ENCODE measurements at places on chromosomes 7 and 10. TPM values are rescaled to one million over a fixed set of nuclear protein-coding genes. Genes with fewer than 3 reads are reported as not detected.

Gene GIMAP2
- 8.1 TPM for total RNA-seq

Gene DOCK4
- total RNA-seq = 12.7 TPM

Gene RNF133
- 1.1 TPM for total RNA-seq

Gene PON2
- total RNA-seq = 129 TPM

Gene TMUB1
- total RNA-seq = 54.2 TPM

- DNase-seq = no peak
Measured at GRCh38 chr10:62121187-62121530, 147.5 kb downstream of the RTKN2 start.

GRCh38 chr10:97267671-97268070 lies 24.8 kb downstream of the ARHGAP19 start:
- DNase-seq = no peak

DNA sequence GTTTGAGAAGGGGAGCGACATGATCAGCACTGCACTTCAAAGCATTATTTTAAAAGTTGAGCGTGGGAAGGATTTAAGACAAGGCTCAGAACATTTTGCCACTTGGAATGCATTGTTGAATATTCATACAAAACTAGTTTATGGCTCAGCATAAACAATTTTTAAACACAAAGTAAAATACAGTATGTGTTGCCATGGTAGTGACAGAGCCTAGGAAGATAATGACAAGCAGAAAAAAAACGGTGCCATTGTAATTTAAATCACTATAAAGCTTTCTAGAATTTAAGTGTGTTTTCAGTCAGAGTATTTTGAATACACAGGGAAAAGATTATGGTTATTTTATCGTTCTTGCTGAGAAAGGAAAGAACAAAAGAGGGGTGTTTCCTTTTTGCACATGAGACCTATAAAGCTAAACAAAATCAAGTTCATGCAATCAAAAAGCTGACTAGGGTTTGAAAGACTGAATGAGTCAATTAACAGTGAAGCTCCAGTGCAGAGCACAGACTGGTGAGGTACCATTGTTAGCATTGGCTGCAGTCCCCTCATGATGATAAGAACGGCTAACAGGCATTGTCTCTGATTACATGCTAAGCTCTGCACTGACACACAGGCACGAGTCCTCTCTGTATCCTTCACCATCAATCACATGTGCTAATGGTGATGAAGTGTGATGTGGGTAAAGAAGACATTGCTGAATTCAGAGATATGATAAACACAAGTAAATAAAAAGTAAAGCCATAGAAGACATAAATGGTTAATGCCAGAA lies 181.9 kb upstream of the VSTM2A start:
- no peak for DNase-seq

GRCh38 chr7:129514683-129515082 lies 12.4 kb downstream of the SMKR1 start:
- DNase-seq = no peak

DNA sequence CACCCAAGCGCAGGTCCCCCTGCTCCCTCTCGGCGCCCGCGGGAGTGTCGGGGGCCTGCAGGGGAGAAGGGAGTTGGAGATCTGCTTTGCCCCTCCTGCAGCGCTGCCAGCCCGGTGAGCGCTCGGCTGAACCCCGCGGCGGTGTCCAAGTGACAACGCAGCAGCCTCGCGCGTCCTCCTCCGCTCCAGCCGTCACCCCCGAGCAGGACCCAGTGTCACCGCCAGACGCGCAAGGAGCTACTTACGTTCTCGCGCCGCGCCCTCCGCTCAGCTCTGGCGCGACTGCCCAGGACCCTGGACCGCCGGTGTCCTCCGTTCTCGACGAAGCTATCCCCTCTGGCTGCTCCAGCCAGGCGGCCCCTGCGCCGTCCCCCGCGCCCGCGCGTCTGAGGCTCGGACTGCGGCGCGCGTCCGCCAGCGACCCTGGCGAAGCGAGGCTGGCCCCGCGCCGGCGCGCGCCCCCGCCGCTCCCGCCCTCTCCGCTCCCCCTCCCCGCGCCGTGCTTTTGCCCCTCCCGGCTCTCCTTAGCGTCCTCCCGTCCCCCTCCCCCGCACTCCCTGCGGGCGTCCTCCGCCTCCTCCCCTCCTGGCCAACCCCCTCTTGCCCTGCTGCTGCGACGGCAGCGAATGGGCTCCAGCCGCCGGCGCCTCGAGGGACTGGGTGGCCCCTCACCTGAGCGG lies at the start of gene NRCAM:
Gene NRCAM (minus strand): TSS at position 439 of the 680 bp plus-strand sequence. CDS start 216,372 bp downstream, outside the sequence.
- DNase-seq = peak; percentile 53

- DNase-seq = no peak
Measured at GRCh38 chr7:107882766-107883165, 8.2 kb upstream of the DLD start.

DNA sequence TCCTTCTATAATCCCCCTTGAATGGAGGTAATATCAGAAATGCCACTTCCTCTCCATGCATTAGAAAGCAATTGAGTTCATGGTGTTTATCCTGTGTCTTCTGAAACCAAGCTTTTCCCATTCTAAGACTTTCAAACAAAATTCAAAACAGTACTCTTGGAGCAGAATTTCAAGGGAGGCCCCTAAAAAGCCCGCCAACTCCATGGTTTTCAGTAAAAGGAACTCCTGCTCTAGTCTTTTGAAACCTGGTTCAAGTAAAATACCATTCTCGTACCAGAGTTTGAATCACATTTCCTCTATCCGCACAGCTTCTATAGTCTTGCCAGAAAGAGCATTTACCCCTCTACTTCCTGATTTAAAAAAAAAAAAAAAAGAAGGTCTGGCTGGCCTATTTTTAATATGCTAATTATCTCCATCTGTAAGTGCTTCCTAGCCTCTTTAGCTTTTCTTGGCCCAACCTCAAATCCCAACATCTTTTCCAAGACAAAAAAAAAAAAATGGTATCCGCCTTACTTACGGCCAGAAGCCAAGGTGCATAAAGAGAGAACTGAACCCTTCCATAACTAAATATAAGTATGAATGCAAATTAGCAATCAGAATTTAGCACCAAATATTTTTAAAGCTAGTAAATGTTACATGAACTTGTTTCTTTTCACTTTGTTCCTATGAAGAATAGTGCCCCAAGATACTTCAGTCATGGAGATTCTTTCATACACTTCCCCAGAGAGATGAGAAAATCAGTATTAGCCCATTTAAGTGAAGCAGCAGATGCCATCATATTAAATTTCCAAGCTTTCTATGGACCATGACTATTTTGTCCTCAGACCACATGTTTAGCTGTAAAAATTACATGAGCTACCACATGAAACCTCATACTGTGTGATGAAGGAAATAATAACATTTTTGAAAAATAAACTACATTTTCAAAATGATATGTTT lies 199.9 kb upstream of the FAM3C start:
- DNase-seq = no peak

GRCh38 chr10:97321804-97322190 lies 2.7 kb downstream of the FRAT1 start:
- no peak for DNase-seq

DNA sequence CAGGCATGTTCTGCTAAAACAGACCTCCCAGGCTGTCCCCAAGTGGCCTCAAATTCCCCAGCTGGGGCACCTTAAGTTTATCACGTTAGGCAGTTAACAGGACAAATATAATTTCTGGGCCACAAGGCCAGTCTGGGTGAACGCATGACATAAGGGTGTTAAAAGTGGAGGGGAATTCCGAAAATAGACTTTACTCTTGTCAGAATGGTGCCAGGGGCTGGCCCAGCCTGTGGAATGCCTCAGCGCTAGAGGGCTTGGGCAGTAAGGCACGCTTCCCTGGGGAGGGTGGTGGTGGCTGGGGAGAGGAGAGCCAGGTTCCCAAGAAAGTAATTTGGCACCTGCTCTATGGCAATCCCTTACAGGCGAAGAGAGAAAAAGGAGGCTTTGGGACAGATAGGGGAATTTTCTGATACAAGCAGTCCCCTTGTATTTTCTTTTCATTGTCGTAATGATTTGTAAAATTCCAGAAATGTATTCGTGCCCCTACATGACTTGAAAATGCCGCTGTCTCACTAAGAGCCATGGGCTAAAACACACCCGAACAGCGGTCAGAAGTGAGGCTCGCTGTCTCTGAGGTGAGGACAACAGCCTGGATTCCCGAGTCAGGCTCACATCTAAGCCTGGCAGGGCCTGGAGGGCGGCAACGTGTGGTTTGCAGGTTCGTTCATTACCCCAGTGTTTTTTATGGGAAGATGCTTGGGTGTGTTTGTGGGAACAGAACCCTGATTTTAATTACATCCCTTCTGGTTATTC lies 463.2 kb upstream of the GALNT17 start:
- no peak for DNase-seq

Data from mucosa of descending colon (tissue), 3 donors.